Posterior cingulate gyrus (tissue), 11 donors: ENCODE measurements at places on chromosomes 1 and 21.

GRCh38 chr1:207626972-207627337 is 18.0 kb upstream of the CR1L start:
- no peak for DNase-seq

DNA sequence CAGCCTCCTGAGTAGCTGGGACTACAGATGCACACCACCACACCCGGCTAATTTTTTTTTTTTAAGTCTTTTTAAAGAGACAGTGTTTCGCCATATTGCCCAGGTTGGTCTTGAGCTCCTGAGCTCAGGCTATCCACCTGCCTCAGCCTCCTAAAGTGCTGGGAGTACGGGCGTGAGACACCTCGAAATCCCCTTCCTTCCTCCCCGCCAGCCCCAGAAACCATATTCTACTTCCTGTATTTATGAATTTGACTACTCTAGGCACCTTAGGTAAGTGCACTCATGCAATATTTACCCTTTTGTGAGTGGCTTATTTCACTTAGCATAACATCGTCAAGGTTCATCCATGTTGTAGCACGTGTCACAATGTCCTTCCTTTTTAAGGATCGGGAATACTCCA is 6.9 kb upstream of the LRP8 start:
- DNase-seq = no peak

DNA sequence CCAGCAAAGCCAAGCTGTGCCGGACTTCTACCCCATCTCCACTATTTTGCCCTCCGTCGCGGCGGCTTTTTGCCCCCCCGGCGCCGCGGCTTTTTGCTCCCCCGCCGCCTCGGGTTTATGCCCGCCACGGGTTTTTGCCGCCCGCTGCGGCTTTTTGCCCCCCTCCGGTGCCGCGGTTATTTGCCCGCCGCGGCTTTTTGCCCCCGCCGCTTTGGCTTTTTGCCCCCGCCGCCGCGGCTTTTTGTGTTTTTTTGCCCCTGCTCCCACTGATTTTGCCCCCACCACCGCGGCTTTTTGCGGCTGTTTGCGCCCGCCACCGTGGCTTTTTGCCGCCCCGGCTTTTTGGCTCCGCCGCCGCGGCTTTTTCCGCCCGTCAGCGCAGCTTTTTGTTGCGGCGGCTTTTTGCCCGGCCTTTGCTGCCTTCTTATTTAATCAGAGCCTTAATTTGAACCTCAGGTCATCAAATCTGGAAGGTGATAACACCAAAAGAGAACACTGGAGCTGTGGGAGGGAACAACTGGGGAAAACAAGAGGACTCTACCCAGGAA is 106.0 kb downstream of the TPTE start:
- no peak for DNase-seq

- peak; percentile 73 for DNase-seq
Observed at GRCh38 chr1:46549697-46550681, 1.5 kb downstream of the KNCN start.

GRCh38 chr1:36576118-36576517 is 93.4 kb upstream of the CSF3R start:
- peak; percentile 87 for DNase-seq

DNA sequence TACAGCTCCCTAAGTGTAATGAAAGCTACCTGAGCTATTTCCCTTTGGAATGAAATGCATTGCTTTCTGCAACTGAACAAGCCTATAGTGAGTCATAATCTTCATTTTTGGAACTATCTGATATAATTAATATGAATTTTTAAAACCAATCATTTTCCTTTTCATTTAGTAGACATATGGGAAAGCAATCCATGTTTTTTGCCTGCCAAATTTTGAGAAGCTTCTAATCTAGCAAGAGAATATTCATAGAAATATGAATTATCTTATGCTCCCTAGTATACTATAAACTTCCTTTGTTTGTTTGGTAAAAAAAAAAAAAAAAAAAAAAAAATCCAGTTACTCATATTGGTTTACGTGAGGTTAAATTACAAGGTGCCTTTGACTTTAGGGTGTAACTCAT is 68.3 kb downstream of the PLPPR4 start:
- DNase-seq = no peak
